ENCODE measurements at places on chromosomes 5 and 9. TPM values are rescaled to one million over a fixed set of nuclear protein-coding genes. Genes with fewer than 3 reads are reported as not detected.

DNA sequence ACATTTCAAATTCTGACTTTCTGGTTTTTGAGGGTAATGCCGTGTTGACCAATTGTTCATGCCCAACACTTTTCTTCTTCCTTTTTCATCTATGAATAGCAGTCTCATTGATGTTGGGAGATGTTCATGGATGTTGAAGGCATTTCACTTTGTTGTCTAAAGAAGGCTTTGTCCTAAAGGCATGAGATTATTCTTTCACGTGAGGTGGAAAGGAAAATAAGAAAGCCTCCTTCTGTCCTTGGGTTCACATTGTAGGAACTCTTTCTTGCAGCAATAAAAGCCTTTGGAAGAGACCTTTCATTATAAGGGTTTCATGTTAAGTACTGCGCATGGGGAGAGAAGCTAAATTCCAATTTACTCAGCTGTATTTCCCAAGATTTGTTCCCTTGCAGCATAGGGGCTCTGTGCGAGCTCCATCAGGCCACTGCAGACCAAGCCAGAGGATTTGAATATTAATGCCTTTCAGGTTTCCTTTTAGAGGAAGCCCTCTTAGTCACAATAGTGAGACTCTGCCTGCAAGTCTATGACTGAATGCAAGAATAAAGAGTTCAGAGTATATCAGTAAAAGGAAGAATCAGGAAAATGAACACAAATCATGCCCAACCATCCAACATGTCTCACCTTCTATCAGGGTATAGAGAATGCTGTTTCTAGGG lies 274.6 kb downstream of the TMEM38B start:
- DNase-seq, result no peak

The ZSWIM6 gene
- 14.7 TPM for total RNA-seq

DNA sequence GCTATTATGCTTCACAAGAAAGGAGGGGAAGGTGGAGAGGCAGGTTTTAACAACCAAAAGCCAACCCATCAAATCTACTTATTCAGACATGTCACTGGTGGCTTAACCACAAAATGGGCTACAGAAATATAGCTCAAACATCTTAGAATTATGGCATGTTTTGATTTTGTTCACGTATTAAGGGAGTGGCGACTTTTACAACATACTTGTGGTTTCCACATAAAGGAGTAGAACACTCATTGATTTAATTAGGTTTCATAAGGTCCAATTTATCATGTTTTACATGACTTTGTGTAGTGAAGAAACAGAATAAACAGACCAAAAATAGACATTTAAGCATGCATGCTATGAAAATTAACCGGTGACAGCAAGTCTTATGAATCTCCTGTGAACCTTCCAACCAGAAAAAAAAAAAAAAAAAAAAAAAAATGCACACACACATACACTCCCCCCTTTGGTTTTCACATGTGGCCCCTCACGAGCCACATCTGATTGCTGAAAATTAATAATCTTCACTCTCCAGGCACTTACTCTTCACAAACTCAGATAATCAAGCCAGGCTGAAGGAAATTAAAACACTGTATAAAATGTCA lies 5.4 kb downstream of the ZNF608 start:
- DNase-seq, result no peak

- DNase-seq, result no peak
Observed at GRCh38 chr5:38613490-38613889, 57.0 kb upstream of the LIFR start.

The LTC4S gene
- total RNA-seq, result 7.6 TPM

The TERT gene
- total RNA-seq, result not detected
